ENCODE measurements at places on chromosomes 7 and 10.
A peak's percentile ranks its signal among the peaks of the same experiment; 100 is the strongest.

GRCh38 chr10:100670828-100671479, 74.4 kb upstream of the PAX2 start:
- DNase-seq: peak; percentile 63

DNA sequence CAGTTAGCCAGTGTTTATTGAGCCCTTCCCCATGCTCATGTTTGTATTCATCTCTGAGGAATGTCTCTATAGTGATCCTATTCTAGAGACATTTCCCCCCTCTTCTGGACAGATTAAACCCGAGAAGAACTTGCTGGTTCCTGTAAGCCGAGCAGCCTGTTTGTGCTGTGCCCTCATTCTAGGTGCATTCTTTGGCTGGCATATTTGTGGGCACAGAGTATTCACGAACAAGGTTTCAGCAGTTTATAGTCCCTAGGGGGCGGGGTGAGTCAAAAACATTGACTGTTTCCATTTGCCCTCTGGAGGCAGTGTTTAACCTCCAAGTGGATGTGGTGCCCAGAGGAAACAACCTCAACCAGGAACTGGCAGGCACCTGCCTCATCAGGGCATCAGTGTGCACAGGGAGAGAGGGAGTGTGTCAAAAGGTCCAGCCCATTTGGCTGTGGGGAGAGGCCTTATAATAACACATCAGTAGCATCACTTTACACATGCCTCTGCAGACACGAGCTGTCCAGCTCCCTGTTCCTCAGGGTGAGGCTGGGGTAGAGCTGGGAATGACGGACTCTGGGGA, 273.3 kb upstream of the LRGUK start:
- no peak for DNase-seq

DNA sequence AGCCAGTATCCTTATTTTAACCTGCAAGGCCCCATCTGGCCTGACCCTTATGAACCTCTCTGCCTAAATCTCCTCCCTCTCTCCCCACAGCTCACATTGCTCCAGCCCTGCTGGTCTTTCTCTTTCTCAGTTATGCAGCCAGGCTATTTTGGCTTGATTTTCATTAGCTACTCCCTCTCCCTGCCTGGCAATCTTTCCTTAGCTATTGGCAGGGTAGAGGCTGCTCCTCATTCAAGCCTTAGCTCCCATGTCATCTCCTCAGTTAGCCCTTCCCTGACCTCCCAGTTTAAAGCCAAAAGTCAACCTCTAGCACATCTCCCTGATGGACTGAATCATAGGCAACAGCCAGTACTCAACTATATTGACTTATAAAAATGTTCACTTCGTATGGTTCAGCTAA, 214.4 kb upstream of the CELF2 start:
- DNase-seq: no peak

- no peak for DNase-seq
Observed at GRCh38 chr10:47257396-47258120, 42.4 kb upstream of the GDF10 start.

GRCh38 chr10:61391281-61391680, 61.9 kb downstream of the TMEM26 start:
- no peak for DNase-seq

DNA sequence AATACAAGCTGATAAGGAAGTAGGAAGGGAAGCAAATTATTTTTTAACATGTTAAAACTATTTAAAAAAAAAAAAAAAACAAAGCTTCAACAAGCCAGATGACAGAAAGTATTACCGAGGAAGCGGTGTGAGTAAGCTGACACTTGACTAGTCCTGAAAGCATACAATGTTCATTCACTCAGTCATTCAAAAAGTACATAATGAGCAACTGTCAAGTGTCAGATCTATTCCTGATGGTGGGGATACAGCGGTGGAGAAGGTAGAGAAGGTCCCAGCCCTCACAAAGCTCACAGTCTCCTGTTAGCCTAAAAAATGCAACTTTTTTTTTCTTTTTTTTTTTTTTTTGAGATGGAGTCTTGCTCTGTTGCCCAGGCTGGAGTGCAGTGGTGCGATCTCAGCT, 40.0 kb downstream of the RAPGEF5 start:
- no peak for DNase-seq

GRCh38 chr10:17379151-17379690, 75.2 kb downstream of the ST8SIA6 start:
- DNase-seq: no peak

- no peak for DNase-seq
Observed at GRCh38 chr10:45491061-45491460, 117.0 kb downstream of the ALOX5 start.

DNA sequence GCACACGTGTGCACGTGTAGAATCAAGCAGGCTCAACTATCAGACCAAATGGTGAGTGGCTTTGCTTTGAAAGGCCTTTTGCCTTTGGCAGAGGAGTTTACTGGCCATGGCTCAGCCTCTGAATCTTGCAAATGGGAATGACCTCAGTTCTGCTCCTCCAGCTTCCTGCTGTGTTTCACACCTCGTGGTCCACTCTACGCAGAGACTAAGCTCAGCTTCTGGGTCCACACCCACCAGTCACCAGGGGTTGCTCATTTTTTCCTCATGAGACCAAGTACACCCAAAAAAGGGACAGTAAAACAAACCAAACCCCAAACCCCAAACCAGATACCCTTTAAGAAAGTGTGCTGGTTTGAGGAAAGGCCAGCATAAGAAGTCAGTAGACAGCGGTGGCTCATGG, 236.4 kb downstream of the DNAJB6 start:
- DNase-seq: no peak

GRCh38 chr7:45384499-45384898, 189.7 kb upstream of the ADCY1 start:
- no peak for DNase-seq
